ENCODE measurements at places on chromosomes 13 and 19.

DNA sequence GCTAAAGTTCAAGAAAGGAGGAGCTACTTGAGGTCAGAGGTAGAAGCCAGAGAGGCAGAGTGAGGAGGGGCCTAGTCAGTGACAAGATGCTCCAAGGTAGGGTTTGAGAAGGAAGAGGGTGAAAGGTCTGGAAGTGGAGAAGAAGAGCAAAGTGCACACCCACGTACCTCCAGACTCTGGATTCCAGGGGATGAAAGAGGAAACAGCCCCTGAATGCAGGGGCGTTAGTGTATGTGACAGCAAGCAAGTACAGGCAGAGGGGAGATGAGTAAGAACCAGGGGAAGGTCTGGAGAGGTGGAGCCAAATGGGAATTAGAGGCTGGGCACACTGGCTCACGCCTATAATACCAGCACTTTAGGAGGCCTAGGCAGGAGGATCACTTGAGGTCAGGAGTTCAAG lies 8.7 kb downstream of the RPS28 start:
- DNase-seq = no peak

GRCh38 chr13:46383383-46383782 lies 3.7 kb downstream of the RUBCNL start:
- DNase-seq = no peak

- DNase-seq = no peak
Measured at GRCh38 chr19:14542711-14543328, 13.4 kb downstream of the TECR start.

DNA sequence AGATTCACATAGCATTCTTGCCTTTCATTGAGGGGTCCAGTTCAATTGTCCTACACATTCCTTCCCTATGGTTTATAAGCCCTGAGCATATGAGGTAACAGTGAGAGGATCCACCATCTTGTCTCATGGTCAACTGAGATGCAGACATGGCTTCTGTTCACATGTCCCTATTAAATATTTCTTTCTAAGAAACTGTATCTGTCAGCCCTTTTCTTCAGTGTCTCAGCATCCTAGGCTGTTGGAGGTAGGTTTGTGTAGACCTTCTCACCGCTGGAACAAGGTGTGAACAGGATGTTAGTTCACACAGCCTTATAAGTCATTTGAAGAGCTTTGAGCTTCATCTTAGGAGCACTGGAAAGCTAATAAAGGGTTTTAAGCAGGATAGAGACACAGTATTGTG lies 110.3 kb upstream of the EDNRB start:
- no peak for DNase-seq

GRCh38 chr19:13069415-13070359 lies 33.0 kb downstream of the LYL1 start:
- no peak for DNase-seq

DNA sequence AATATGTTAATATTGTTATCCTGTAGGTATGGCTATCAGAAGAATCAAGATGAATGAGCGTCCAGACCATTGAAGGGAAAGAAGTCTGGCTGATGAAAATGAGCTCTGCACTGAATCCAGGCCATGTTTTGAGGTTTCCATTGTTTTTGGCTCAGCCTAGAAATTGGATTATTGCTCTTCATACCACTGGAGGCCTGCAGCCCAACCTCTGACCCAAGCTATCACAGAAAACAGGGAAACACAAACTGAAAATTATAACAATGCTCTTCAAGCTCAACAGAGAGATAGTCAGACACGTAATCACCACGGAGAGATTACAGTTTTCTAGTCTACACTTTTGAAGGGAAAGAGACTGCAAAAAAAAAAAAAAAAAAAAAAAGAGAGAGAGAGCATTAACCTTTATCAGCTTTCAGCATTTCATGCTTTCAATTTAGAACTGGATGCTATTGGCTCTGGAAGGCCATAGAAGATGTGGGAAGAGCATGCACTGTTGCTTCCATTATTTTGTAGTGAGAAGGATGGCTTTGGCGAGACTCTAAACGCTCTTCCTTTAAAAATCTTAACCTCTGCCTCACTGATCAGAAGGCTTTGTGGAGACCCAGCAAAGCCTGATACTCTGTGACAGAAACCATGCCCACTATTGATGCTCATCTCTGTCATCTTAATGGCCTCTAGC lies 10.8 kb downstream of the EDNRB start:
- no peak for DNase-seq

GRCh38 chr19:48501494-48502349 lies 9.9 kb downstream of the LMTK3 start:
- peak; percentile 57 for DNase-seq

GRCh38 chr19:1425102-1425837 lies 12.9 kb upstream of the RPS15 start:
- no peak for DNase-seq

GRCh38 chr13:84470528-84470927 lies 588.3 kb upstream of the SLITRK1 start:
- DNase-seq = no peak

GRCh38 chr13:26497968-26498511 lies 59.4 kb upstream of the WASF3 start:
- no peak for DNase-seq

GRCh38 chr13:27869436-27870095 lies 50.2 kb upstream of the PDX1 start:
- DNase-seq = no peak

DNA sequence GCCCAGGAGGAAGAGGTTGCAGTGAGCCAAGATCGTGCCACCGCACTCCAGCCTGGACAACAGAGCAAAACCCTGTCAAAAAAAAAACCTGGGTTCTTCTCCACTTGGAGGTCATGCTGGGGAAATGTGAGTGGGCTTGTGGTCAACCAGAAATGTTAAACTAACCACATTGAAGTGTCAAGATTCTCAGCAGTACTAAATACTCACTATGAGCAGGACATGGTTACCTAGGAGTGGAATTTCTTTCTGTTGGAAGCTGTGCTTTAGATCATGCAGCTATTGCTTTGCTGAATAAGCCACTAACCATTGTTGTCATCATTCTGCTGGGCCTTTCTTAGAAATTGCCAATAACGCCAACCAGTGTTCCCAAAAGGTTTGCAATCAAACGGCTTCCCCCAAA lies 253.3 kb upstream of the TSHZ3 start:
- no peak for DNase-seq

GRCh38 chr19:34664168-34664567 lies 12.8 kb downstream of the SCGB2B2 start:
- no peak for DNase-seq

DNA sequence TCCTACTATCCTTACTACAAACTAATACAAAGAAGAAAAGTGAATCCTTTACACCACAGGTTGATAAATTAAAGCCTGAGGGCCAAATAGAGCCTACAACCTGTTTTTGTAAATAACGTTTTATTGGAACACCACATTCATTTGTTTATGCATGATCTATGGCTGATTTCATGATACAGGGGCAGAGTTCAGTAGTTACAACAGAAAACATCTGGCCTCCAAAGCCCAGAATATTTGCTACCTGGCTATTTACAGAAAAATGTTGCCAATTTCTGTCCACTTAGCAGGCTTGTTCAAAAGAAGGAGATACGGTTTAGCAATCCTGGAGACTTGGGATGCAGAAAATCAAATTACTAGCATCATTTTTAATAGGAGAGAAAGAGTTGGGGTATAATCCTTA lies 24.1 kb downstream of the DCT start:
- no peak for DNase-seq

DNA sequence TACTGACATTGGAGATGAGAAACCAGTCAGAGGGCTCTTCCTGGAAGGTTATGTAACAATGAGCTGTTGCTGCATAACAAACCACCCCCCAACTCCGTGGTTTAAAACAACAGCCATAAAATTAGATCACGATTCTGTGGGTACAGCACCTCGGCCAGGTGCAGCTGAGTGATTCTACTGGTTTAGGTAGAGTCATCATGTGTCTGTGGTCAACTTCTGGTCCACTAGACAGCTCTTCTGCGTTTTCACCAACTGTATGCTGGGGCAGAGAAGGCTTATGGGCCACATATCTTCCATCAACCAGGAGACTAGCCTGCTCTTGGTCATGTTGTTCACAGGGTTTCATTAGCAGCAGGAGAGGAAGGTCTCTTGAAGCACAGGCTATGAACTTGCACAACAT lies 585.5 kb downstream of the KCTD12 start:
- DNase-seq = no peak

DNA sequence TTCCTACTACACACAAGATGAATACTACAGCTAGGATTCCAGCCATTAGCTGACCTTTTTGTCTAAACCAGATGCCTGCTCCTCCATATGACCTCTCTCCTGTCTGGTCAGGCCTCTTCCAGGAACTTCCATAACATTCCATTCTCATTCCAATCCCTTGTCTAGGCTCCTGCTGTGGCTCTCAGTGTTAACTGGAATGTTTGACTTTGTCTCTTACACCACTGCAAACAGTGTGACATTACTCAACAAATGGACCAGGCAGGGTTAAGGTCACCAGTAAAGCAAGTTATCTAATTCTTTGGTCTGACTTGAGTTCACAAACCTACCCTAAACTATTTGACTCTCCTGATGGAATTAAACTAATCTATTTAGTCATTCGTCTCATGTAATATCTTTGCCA lies 2.1 kb upstream of the GPC6 start:
- no peak for DNase-seq
